GF-D8 (cell line): ENCODE measurements at places on chromosomes 3 and 15.

- DNase-seq: no peak
Measured at GRCh38 chr3:197268294-197268693, 30.1 kb downstream of the DLG1 start.

DNA sequence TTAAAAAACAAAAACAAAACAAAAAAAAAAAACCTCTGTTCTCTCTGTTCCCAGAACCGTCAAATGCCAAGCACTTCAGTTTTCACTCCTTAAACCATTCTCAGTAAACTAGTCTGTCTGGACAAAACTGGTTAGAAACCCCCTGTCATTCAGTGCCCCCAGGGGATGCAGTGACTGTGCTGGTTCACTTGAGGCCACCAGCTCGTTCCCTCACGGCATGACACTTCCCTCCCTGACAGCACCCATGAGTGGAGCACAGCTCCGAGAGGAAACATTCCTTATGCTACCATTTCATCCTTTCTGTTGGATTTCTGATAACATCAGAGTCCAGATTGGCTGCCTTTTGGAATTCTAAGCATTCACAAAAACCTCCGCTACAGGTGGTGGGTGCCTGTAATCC, 244.0 kb upstream of the TPM1 start:
- no peak for DNase-seq

- no peak for DNase-seq
Measured at GRCh38 chr3:126711121-126711760, 7.2 kb downstream of the CHCHD6 start.

DNA sequence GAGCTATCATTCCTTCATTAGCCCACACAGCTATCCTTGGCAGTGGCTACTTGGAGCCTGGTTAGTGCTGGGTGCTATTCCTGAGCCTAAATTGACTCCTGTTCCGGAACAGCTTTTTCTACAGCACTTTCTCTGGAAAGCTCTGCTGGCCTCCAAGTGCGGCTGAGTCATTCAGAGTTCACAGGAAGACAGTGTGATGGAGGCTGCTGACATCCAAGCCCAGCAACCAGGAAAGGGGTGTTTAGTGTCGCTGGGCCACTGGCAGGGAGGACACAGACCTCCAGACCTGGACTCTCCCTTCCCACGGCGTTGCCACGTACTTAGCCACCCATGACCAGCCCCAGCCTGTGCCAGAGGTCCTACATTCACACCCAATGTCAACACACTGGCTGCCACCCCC, 28.7 kb downstream of the CACNA2D2 start:
- no peak for DNase-seq

DNA sequence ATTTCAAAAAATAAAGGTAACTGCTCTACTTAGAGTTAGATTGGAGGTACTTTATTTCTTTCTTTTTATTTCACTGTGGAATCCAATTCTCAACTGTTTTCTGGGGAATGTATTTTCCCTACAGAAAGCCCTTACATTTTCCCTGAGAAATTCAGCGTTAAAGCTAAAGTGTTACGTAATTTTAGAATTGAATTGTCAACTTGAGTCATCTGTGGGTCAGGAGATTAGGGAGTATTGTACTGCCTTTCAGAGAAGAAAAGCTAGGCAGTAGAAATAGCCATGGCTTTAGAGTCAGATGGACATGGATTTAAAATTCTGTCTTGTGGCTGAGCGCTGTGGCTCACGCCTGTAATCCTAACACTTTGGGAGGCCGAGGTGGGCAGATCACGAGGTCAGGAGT, 728.6 kb downstream of the ROBO1 start:
- DNase-seq: no peak

GRCh38 chr3:174356596-174356995, 502.5 kb upstream of the NAALADL2 start:
- DNase-seq: no peak

DNA sequence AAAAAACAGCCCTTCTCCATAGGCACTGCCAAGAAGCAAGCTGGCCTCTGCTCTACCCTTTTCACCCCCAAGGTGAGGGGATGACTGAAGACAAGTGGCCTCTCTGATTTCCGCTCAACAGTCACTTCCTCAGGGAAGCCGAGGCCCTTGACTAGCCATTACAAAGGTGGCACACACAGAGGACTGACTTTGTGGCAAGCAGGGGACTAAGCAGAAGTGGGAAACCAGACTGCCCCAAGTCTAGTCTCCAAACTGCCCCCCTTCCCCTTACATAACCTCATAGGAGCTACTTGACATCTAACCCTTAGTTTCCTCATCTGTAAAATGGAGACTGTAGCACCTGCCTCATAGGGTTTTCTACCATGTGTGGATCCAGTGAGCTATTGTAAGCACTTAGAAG, 118.9 kb downstream of the FOXP1 start:
- DNase-seq: no peak

- no peak for DNase-seq
Measured at GRCh38 chr15:52050416-52050815, 31.4 kb downstream of the MAPK6 start.

DNA sequence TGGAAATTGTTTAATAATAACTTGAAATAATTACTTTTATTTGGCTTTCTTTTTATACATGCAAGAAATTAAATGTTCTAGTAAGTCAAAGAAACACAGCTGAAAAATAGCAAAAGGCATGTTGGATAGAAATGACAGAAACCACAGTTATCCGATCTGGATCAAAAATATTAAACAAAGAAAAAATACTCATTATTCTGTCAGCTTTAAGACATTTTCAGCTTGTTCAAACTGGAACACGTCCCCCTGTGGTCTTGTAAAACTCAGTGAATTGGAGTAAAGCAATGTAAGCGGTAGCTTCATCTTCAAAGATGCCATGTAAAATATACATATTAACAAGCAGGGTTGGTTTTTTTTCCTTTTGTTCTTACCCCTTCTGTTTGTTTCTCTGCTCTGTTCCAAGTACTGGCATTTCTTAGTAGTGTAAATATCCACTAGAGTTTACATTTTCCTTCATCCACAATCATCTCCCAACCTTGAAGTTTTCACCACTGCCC, 223.4 kb downstream of the IGSF11 start:
- DNase-seq: no peak

- DNase-seq: no peak
Measured at GRCh38 chr3:36476286-36476942, 96.1 kb downstream of the STAC start.

DNA sequence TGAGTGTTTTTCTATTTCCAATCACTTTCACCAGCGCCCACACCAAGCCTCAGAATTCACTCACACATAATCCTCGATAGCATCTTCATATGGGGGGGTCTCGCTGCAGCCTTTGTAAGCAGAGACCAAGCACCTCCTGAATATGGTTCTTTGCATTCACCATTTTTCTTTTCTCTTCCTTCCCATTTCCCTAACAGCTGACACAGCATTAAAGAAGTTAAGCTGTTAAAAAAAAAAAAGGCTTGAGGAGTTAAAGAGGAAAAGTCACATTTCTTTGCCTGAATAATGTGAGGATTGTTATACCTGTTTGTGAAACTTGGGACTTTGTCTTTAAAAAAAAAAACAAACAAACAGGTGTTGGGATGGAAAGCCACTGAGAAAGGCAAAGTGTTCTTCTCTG, 41.6 kb downstream of the RFTN1 start:
- no peak for DNase-seq

DNA sequence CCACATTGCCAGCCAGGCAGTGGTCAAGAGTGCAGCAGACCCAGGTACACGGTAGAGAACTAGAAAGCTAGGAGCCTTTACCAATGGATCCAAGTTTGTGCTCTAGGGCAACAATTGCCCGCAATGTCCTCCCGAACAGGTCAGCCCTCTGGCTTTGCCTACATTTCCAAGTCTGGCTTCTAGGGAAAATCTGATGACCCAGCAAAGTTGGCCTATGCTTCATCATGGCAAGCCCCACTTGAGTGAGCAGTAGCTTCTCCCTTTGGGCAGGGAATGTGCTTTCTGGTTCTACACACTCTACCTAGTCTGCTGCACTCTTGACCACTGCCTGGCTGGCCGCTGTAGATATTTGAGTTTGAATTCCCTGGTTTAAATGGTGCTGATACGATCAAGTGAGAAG, 361.6 kb upstream of the NR2F2 start:
- no peak for DNase-seq

DNA sequence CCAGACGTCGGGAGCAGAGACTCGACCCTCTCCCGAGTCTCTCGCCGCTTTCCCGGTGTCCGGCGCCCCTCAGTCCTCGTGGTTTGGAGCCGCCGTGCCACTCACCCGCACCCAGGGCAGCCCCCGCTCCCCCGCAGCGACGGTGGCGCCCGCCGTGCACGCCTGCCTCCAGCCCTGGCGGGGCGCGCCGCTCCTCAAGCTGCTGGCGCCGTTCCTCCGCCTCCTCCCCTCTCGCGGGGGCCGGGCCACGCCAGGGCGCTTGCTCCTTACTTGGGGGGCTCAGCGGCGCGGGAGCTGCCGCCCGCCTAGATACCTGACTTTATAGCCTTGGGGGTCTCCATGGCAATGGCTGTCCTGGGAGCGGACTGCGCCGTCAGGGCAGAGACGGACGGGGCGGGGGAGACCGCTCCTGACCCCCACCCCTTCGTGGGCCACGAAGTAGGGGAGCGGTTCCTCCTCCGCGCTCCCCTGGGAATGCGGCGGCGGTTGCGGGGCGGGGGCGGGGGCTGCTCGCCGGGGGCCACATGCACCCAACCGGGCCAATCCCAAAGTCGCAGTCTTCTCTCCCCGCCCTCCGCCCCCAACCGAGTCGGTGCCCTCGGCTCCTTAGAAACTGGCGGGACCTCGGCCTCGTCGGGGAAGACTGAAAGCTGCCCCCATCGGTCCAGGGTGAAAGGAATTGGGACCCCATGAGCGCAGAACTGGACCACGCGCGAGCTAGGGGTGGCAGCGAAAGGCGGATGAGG, at the start of gene ANKRD63:
Gene ANKRD63 (minus strand): TSS at position 196 of the 746 bp plus-strand sequence. CDS start 478 bp downstream, outside the sequence.
- no peak for DNase-seq

DNA sequence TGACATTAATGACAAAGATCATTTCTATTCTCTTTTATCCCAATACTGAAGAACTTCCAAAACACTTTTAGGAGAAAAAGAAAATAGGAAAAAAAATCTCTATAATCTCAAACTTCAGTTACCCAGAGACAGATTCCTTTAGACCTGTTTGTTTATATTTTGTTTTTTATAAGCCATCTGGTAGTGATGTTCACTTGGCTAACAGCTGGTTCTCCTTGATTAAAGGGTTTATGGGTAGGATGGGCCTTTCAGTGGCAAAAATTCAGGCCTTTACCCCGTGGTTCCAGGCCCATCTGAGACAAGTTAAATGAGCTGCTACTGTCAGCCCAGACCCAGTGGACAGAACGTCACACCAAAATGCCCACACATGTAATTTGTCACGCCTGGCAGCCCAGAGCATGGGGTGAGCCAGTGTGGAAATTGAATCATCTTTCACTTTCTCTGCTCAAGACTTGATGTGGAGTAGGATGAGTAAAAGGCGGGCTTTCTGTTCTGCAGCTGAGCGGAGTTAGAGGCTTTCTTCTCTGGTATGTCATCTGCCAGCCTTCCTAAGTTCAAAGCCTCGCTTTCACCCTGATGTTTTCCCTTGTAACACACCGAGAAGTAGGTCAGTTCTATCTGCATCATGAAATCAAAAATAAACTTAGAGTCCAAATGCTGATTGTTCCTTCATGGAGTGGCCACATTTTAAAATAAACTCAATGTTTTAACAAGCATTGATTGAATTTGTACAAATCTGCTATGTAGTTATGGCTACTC, 62.5 kb upstream of the SKOR1 start:
- no peak for DNase-seq

DNA sequence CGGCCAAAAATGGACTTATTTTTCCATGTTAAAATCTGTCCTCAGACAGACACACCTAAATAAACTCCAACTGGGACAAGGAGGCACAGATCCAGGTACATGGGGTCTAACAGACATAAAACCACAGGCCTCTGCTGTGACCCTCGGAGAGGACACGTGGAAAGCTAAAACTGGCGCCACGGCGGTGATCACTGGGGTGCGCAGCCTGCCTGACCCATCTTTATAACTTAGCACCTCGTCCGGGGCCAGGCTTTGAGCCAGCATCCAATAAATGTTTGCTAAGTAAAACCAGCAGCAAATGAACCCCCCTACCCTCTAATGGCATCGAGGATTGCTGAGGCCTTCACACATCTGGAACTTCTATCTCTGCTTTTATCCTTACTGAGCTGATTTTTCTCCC, 15.3 kb downstream of the PCSK6 start:
- no peak for DNase-seq

GRCh38 chr3:54322354-54322753, 200.0 kb downstream of the CACNA2D3 start:
- no peak for DNase-seq

DNA sequence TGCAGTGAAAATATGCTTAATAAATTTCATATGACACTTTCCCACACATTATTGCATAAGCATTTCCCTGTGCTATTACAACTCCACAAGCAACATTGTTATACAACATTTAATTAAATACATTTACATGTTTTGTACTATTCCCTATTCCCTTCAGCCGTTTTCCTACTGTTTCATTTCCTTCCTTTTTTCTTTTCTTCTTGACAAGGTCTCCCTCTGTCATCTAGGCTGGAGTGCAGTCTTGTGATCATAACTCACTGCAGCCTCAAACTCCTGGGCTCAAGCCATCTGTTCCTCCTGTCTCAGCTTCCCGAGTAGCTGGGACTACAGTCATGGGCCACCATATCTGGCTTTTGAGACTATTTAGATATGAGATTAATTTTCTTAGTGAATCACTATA, 254.7 kb downstream of the NFKBIZ start:
- DNase-seq: no peak

DNA sequence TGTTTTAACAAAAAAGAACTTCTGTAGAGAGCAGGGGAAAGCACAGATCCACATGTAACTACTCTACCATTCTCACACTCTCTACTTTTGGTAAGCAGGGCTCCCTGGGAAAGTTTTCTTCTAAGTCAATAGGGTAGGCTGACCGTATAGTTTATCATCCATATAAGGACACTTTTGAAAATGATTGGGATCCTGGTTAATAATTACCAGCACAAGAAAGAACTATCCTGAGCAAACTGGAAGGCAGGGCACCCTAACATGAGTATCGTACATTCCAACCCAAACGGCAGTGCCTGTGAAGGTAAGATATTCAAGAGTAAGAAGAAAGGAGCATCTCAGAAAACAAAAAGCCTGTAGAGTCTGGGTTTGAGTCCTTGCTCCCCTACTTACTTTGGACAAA, 22.1 kb downstream of the SUSD5 start:
- DNase-seq: no peak

DNA sequence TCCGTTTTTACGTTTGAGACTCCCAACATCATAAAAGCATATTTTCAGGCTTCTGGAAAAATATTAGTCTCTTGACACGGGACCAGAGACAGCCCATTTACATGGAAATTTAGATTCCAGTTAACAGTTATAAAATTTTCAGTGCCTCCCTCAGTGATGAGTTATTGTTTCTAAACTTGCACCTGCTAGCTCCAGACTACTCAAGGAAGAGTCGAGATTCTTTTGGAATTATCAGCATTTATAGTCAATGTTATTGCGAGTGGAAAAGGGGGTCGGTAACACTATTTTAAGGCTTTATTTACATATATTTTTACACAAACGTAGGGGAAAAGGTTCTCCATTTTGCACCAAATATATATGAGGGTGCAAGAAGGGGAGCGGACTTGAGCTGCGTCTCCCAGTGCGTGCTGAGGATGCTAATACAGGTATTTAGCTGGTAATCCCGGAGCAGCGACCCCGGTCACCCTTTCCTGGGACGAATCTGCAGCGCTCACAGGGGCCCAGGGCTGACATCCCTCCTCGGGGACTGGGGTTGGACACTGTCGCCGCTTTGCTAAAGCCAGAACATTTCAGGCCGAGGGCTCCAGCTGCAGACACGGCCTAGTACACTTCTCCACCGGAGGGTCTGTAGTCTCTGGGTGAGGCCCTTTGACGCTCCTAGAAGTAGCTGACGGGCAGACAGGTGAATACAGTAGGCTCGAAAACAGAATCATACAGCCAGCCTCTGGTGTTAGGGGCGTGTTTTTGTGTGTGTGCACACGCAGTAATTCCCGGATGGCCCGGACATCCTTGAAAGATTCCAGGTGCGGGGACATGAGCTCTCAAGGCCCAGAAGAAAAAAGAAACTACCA, 729 bp upstream of the ZBTB11 start:
- no peak for DNase-seq
